ENCODE measurements at places on chromosomes 13 and 19.
A peak's percentile ranks its signal among the peaks of the same experiment; 100 is the strongest.

DNA sequence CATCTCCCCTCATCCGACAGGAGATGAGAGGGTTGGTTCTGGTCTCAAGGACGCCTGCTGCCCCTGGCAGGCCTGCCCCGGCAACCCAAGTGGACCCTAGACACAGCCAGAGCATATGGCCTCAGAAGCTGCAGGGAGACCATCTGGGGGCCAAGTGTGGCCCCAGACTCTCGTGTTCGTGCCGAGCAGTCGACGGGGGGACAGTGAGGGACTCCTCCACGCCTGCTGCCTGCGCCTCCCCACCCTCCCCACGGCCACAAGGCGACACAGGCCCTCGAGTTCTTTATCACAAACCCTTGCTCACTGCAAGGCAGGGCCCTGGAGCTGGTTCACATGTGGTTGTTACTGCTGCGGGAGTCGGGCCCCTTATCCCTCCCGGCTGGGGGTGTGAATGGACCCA, 9.3 kb downstream of the CAPS start:
- DNase-seq = no peak

- DNase-seq = no peak
These were observed 155.5 kb downstream of the TNFSF13B start for GRCh38 chr13:108425056-108425455.

DNA sequence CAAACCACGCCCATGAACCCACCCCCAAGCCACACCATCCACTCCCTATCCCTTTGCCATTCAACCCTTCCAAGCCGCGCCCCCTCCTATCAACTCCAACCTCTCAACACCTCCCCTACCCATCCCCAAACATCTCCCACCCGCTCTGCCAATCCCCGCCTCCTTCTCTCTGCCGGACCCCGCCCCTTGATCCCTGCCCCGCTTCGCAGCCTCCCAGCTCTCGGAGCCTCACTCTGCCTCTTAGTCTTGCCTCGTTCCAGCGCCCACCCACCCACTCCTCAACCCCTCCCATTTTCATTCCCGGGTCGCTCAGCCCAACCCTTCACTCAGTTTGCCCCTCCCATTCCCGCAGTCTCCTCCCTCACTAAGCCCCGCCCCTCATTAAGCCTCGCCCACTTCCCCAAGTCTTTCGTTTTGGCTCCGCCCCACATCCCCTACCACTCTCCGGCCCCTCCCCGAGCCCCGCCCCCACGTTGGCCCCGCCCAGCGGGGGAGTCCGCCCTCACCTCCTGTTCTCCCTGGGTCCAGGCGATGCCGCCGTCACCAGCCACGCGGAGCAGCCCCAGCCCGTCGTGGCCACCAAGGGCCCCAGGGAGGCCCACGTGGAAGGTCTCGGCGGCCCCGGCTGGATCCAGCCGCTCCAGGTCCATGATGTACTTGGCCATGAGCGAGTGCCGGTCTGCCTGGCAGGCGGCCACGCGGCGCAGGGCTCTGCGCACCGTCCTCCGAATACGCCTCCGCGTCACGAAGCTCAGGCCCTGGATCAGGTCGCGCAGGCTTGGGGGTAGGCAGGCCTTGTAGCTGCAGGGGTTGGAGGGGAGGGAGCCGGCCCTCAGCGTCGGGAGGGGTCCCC, 5.7 kb downstream of the JAK3 start:
- peak; percentile 68 for DNase-seq

- no peak for DNase-seq
These were observed 198.2 kb downstream of the DNAJC15 start for GRCh38 chr13:43221611-43222010.

DNA sequence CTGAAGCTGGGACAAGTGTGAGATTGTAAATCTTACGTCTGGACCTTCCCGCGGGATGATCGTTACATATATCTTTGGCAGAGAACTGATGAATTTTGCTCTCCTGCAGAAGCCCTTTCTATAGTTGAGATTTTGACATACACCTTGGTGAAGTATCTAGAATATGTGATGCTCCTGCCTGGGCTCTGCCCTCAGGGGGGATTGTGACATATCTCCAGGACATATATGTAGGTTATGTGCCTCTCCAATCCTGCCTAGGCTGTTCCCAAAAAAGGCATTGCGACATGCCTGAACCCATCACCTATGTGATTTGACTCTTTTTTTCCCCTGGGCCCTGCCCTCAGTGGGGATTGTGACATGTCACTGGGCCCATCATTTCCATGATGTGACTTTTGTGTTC, 76.6 kb downstream of the ZNF208 start:
- no peak for DNase-seq

- no peak for DNase-seq
These were observed 8.6 kb downstream of the CYTH2 start for GRCh38 chr19:48477698-48478338.

GRCh38 chr13:68810660-68811059, 1297.0 kb upstream of the ATXN8OS start:
- no peak for DNase-seq

GRCh38 chr19:17156947-17157302, 58.2 kb upstream of the USE1 start:
- no peak for DNase-seq

All from stimulated activated CD4-positive, alpha-beta T cell treated with anti-CD3 and anti-CD28 coated beads, Interleukin-4, amount 100 ng/mL, for 1 hour (primary cell).